ENCODE measurements at places on chromosomes 6 and 20.

- DNase-seq, result peak; percentile 4
These were observed 2.9 kb downstream of the ZNF335 start for GRCh38 chr20:45968801-45969711.

GRCh38 chr6:87858440-87858839 is 156.4 kb upstream of the AKIRIN2 start:
- DNase-seq, result no peak

GRCh38 chr6:122432816-122433215 is 33.4 kb downstream of the HSF2 start:
- DNase-seq, result no peak

DNA sequence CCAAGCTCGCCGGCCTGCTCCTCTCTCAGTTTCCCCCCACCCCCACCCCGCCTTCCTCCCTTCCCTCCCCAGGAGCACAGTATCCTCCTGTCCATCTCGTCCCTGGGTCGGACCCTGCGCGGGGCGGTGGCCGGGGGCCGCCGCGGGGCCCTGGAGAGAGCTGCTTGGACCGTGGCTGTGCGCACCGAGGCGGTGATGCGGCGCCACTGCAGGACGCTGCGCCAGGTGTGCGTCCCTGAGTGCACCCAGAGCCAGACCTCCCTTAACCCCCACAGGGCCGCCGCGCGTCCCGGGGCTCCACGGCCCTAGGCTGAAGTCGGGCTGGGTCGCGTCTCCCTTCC is 2.2 kb downstream of the C20orf204 start:
- DNase-seq, result no peak

DNA sequence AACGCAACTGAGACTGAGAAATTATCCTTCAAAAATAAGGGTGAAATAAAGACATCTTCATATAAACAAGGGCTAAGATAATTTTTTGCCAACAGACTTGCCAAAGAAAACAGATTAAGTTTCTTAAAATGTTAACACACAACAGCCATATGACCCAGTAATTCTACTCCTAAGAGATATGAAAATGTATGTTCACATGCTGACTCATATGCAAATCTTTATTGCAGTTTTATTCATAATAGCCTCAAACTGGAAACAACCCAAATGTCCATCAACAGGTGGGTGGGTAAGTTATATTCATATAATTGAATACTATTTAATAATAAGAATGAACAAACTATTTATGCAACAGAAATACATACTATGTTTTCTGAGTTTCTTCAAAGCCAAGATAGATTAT is 140.1 kb downstream of the REV3L start:
- no peak for DNase-seq

DNA sequence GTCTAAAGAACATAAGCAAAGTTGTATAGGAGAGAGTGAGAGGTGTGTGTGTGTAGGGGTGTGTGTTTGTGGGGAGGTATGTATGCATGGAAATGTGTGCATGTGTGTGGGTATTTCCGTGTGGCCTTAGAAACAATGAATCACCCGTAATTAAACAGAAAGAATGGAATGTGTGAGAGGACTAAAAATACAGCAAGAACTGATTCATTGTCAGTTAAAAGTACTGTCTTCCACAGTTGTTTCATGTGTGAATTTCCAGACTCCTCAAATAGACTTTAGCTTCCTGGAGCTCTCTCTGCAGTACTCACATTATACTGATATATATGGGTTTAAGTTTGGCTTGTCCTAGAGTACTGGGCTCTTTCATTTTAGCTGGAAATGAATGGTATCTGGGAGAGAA is 145.7 kb downstream of the RIMS1 start:
- DNase-seq, result no peak
